ENCODE measurements at places on chromosomes 5 and 9. TPM values are rescaled to one million over a fixed set of nuclear protein-coding genes. Genes with fewer than 3 reads are reported as not detected.

GRCh38 chr9:36091026-36091953 lies 45.2 kb upstream of the GLIPR2 start:
- H3K4me1 ChIP-seq, result no peaks in the 10 kb centered on the region
- DNase-seq, result peak; percentile 57
- no peak overlapping the region for H3K27ac ChIP-seq
- H3K36me3 ChIP-seq, result no peaks in the 10 kb centered on the region

- H3K27ac ChIP-seq, result no peak overlapping the region
- no peaks in the 10 kb centered on the region for H3K36me3 ChIP-seq
- no peaks in the 10 kb centered on the region for H3K27me3 ChIP-seq
- H3K4me1 ChIP-seq, result no peaks in the 10 kb centered on the region
Measured at GRCh38 chr5:127723571-127723970, 20.4 kb downstream of the CCDC192 start.

SLC6A19 gene
- not detected for total RNA-seq

WDR38 gene
- total RNA-seq, result not detected

DNA sequence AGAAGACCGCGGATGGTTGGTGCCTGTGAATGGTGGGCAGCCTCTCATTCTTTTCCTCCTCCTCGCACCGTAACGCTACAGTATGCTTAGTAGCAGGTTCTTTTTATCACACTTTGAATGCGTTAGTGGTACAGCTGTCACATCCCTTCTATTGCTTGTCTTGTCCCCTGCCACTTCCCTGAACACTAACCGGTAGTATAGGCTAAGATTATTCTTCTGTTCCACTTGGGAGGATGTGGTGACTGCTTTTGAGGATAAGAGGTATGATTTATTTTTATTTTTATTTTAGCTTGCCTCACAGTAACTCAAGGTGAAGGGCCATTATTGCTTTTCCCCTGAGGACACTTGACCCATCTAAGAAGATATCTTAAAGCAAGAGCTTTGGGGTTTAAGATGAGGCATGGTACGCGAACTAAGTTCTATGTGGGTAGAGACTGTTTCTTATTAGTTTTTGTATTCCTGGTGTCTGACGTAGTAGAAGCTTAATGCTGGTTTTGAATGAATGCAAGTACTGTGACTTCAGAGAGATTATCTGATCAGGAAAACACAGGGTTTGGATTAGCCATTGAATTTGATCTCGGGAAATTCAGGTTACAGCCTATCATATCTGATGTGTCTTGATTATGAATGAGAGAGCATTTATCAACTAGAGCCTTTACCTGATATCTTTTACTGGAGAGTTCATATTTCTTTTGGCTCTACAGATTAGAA lies 951 bp downstream of the UNC13B start:
- peak overlapping the region; percentile 79 for H3K4me3 ChIP-seq
- peak overlapping the region; percentile 94 for H3K27ac ChIP-seq
- peaks cover 28% of the 10 kb centered on the region for H3K4me1 ChIP-seq
- no peaks in the 10 kb centered on the region for H3K27me3 ChIP-seq
- peak; percentile 44 for DNase-seq
- H3K36me3 ChIP-seq, result no peaks in the 10 kb centered on the region

GRCh38 chr9:129665389-129665775 lies at the start of gene PRRX2:
PRRX2 (plus strand) TSS chr9:129665647; CDS start chr9:129665868, 221 bp downstream.
- H3K4me3 ChIP-seq, result peak within 1 kb of the TSS; percentile 53
- no peak within 1 kb of the TSS for H3K27ac ChIP-seq
- DNase-seq, result peak; percentile 85
- peaks cover 19% of the 10 kb centered on the region for H3K4me1 ChIP-seq
- no peaks in the 10 kb centered on the region for H3K36me3 ChIP-seq
- no peaks in the 10 kb centered on the region for H3K27me3 ChIP-seq

STPG3 gene
- not detected for total RNA-seq

DNA sequence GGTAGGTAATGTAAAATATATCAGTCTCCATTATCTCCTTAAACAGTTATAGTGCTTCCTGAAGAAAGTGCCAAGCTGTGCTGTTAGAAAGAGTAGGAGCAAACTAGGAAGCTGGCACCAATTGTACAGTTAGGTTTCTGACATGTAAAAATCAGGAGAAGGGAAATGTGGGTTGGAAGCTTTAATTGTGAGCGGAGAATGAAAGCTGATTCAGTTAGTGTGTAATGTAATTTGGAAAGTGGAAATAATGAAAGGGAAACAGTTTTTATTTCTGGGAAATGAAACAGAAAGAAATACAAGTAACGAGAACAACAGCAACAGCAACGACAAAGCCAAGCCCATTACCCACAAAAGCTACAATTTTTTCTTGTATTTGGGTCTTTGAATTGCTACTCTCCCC lies 48.8 kb upstream of the JAK2 start:
- H3K4me1 ChIP-seq, result peaks cover 13% of the 10 kb centered on the region
- H3K4me3 ChIP-seq, result no peak overlapping the region
- no peak for DNase-seq
- no peaks in the 10 kb centered on the region for H3K36me3 ChIP-seq

- H3K27me3 ChIP-seq, result no peaks in the 10 kb centered on the region
- DNase-seq, result no peak
- H3K4me1 ChIP-seq, result peaks cover 13% of the 10 kb centered on the region
- no peak overlapping the region for H3K27ac ChIP-seq
- H3K4me3 ChIP-seq, result no peak overlapping the region
Measured at GRCh38 chr9:114798780-114799427, 6.9 kb downstream of the TNFSF15 start.

DNA sequence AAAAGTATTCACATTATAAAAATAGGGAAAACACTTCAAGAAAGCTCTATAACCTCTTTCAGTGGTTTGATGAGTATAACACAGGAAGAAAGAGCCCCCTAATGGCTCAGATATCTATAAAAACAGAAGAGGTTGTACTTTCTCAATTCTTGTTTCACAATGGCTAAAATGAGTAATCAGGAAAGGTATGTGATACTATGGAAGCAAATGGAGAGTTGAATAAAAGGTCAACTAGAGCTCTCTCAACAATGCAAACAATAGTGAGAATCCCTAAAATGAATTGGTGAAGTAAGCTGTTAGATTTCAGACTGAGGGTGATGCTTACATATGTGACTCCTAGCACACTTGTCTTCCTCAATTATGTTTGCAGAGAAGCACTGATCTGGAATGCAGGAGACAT lies 584.6 kb upstream of the CDH18 start:
- H3K27me3 ChIP-seq, result no peaks in the 10 kb centered on the region
- H3K36me3 ChIP-seq, result no peaks in the 10 kb centered on the region
- H3K27ac ChIP-seq, result no peak overlapping the region
- H3K4me1 ChIP-seq, result no peaks in the 10 kb centered on the region
- H3K4me3 ChIP-seq, result no peak overlapping the region

DNA sequence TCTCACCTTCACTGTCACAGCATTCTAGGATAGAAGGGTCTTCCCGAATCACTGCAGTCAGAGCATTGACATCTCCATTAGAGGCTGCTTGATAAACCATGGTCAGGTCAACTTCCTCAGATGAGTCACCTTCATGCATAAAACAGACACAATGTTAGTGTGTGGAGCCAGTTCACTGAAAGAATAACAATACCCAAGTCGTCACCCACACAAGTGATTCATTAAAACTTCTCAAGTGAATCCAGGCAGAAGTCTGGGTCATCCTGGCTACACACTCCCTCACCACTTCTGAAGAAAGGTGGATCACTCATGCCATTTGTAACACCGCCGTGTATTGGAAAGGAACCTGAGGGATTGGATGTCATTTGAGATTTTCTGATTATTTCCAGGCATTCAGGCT lies 49.6 kb downstream of the ANKRD55 start:
- H3K36me3 ChIP-seq, result no peaks in the 10 kb centered on the region
- no peaks in the 10 kb centered on the region for H3K27me3 ChIP-seq
- no peak overlapping the region for H3K4me3 ChIP-seq
- no peak overlapping the region for H3K27ac ChIP-seq
- no peaks in the 10 kb centered on the region for H3K4me1 ChIP-seq

- no peaks in the 10 kb centered on the region for H3K27me3 ChIP-seq
- DNase-seq, result peak; percentile 85
- peak within 1 kb of the TSS; percentile 95 for H3K27ac ChIP-seq
- peaks cover 6% of the 10 kb centered on the region for H3K36me3 ChIP-seq
Measured at GRCh38 chr9:96655198-96655851, at the start of gene PRXL2C. PRXL2C (minus strand) TSS chr9:96655317; CDS start chr9:96655281, 36 bp downstream.

DNA sequence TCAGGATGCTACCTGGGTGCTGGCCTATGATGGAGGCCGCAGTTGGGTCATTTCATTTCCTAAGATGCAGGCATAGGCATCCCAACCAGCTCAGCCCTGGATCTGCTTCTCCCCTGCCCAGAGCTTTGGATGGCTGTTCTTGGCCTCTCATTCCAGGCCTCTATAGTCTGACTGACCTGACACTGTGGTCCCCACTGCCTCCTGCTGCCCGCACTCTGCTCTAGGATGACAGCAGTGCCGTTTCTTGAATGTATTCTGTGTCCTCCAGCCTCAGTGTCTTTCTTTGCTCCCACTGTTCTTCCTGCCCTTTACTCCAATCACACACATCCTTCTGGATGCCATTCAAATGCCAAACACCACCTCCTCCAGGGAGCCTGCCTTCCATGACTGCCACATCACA lies 235.7 kb downstream of the HSPA4 start:
- no peaks in the 10 kb centered on the region for H3K27me3 ChIP-seq
- DNase-seq, result peak; percentile 61
- no peak overlapping the region for H3K4me3 ChIP-seq
- no peaks in the 10 kb centered on the region for H3K36me3 ChIP-seq

DNA sequence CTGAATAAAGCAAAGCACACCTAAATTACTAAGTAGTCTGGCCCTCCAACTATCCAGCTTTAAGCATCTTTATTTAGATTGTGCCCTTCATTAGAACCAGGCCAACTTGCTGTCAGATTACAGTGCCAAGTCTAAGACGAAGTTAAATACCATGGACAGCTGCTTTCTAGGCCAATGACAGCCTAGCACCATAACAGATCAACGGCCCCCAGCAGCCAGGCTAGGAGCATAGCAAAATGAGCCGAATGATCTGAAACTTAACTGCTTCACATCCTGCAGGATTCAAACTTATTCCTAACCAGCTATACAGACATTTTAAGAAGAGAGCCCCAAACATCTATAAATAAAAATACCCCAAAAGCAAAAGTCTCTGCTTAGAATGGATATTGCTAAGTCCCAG lies 6.8 kb downstream of the SLC24A2 start:
- H3K36me3 ChIP-seq, result no peaks in the 10 kb centered on the region
- no peaks in the 10 kb centered on the region for H3K27me3 ChIP-seq
- DNase-seq, result no peak
- H3K27ac ChIP-seq, result no peak overlapping the region
- no peak overlapping the region for H3K4me3 ChIP-seq

CDKN2A gene
- 47.3 TPM for total RNA-seq

DNA sequence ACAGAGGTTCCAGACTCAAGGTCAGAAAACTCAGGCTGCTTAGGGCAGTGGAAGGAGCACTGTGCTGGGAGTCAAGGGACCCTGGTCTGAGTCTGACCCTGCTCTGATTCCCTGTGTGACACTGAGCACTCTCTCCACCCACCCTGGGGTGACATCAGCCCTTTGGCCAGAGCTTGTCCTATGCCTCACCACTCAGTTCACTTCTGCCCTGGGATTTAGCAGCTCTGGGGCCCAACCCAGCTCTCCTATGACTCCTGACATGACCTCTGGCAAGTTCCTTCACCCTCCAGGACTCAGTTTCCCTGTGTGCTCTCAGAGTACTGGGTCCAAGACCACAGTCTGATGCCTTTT lies 63.9 kb downstream of the FAM114A2 start:
- H3K27ac ChIP-seq, result no peak overlapping the region
- no peaks in the 10 kb centered on the region for H3K4me1 ChIP-seq
- no peak for DNase-seq
- no peak overlapping the region for H3K4me3 ChIP-seq

DNA sequence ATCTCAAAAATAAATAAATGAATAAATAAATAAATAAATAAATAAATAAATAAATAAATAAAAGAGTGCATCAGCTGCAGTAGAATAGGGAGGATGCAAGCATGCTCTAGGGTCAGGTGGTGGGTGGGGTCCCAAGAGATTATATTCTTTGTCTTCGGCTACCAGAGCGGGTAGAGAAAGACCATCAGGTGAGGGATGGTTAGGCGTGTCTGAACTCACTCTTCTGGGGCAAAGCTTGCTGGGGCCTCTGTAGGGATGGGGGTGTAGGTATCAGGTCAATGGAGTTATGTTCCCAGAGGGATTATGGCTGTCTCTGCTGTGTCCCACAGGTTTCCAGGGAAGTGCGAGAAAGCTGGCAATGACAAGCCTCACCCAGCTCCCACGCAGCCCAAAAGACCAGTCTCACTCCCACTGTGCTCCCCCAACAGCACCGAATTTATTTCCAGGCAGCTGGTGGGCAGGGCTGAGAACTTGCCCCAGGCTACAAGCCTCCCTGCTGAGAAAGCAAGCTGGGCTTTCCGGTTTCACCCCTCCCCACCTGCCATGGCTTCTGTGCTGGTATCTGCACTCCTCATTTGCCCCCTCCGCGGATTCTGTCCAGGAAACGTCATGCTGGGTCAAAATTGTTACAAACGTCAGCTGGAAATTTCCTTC lies 180.8 kb downstream of the LURAP1L start:
- H3K36me3 ChIP-seq, result no peaks in the 10 kb centered on the region
- DNase-seq, result no peak
- H3K27me3 ChIP-seq, result no peaks in the 10 kb centered on the region
- no peak overlapping the region for H3K27ac ChIP-seq
- no peak overlapping the region for H3K4me3 ChIP-seq
- peaks cover 20% of the 10 kb centered on the region for H3K4me1 ChIP-seq

GRCh38 chr5:61811052-61811451 lies 479.0 kb downstream of the ZSWIM6 start:
- H3K4me3 ChIP-seq, result no peak overlapping the region
- no peaks in the 10 kb centered on the region for H3K27me3 ChIP-seq
- no peak for DNase-seq
- H3K27ac ChIP-seq, result no peak overlapping the region

GRCh38 chr9:37155601-37156000 lies 35.2 kb downstream of the ZCCHC7 start:
- H3K27ac ChIP-seq, result no peak overlapping the region
- no peaks in the 10 kb centered on the region for H3K27me3 ChIP-seq
- no peaks in the 10 kb centered on the region for H3K4me1 ChIP-seq
- H3K4me3 ChIP-seq, result no peak overlapping the region
- H3K36me3 ChIP-seq, result no peaks in the 10 kb centered on the region
- no peak for DNase-seq

GRCh38 chr5:72644296-72644695 lies 137.1 kb upstream of the ZNF366 start:
- H3K27ac ChIP-seq, result no peak overlapping the region
- H3K27me3 ChIP-seq, result no peaks in the 10 kb centered on the region

- H3K4me3 ChIP-seq, result peak overlapping the region; percentile 67
- H3K36me3 ChIP-seq, result peaks cover 24% of the 10 kb centered on the region
- H3K4me1 ChIP-seq, result peaks cover 55% of the 10 kb centered on the region
- H3K27me3 ChIP-seq, result peaks cover 48% of the 10 kb centered on the region
- DNase-seq, result peak; percentile 79
Measured at GRCh38 chr9:137044502-137045177, 1.3 kb downstream of the NPDC1 start.

Measured in stomach (tissue), 19 donors.